Stimulated activated CD8-positive, alpha-beta memory T cell treated with anti-CD3 and anti-CD28 coated beads, Interleukin-2, amount 100 ng/mL, for 48 hours (primary cell): ENCODE measurements at places on chromosomes 2 and 18.

GRCh38 chr2:74573747-74574562 lies 19.4 kb downstream of the DOK1 start:
- no peak for DNase-seq

GRCh38 chr2:157466764-157467163 lies 22.9 kb upstream of the CYTIP start:
- DNase-seq = no peak

- no peak for DNase-seq
These were observed 36.7 kb downstream of the PROC start for GRCh38 chr2:127454595-127455565.

DNA sequence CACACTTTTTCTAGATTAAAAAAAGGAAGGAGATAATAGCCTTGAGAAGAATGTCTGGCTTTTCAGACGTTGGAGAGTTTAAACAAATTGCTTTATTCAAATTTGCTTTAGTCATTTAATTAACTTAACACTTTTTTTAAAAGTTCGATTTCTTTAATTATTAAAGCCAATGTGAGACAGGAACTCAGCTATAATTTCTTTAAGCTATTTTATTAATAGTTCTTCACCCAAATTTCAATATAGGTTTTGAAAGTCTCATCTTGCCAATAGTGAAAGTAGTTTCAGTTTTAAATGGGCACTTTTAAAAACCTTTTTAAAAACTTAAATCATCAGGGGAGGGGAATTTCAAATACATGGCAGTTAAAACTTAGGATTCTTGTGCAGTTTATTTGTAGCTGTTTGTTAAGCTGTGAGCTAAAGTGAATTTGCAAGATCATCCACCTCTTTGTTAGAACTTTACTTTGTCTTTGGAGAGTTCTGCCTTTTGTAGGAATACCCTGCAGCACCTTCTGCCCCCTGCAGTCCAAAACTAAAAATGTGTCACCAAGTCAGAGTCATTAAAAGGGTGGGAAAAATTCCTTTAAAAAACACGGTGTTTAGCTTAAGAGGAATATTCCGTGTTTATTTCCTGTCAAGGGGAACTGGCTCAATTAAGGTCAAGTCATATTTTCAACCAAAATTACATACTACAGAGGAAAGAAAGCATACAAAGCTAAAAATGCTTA lies 4.6 kb downstream of the TGIF1 start:
- no peak for DNase-seq

DNA sequence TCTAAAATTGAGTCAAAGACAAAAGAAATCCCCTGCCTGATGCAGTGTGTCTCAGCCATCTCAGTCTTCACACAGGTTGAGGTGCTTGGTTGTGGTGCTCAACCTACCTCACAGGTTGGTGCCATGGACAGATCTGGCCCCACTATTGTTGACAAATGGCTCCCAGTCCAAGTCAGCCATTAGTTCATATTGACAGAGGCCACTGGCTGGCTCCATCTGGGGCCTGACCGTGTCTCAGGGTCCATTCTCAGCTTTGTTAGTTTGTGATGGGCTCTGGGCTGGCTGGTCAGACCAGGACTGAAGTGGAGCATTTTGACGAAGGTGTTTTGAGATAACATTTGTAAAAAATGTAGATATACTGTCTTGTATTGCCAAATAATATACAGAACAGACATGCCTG lies 36.9 kb downstream of the MRPL33 start:
- DNase-seq = no peak
